Stomach (tissue), 19 donors: ENCODE measurements at places on chromosomes 12 and 14. TPM values are rescaled to one million over a fixed set of nuclear protein-coding genes. Genes with fewer than 3 reads are reported as not detected.

The WBP11 gene
- total RNA-seq: 65.9 TPM

DNA sequence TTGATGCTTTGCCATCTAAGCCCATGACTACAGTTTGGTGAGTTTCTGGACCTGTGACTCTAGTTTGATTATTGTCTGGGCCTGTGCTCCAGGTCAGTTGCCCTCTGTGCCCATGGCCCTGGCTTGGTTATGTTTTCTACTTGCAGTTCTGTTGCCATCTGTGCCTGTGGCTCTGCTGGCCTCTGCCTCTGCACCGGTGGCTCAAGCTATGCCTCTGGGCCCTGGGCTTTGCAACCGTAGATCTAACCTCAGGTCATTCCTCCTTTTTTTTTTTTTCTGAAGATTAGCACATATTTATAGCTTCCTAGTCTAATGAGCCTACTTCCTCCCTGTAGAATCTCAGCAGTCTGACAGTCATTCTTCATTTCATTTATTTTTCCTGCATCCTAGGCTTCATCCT is 161.2 kb downstream of the CCDC91 start:
- DNase-seq: no peak

DNA sequence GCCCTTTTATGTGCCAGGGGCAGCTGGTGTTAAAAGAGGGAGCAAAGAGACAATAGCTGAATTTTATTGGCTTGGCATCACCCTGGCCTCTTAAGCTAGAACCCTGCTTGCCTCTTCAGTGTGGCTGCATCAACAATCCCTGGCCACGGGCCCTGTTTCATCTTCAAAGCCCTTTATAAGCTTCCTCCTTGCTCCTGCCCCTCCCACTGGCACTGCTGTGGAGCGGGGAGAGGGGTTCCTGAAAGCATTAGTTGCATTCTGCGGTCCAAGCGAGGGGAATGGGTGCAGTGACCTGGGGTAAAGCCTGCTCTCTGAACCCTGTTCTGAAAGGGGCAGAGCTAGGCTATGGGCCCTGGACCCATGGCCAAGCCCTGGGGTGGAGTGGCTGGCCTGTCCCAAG is 220 bp upstream of the KRT83 start:
- DNase-seq: no peak

GRCh38 chr14:36988989-36989388 is 183.4 kb downstream of the SLC25A21 start:
- DNase-seq: no peak

- DNase-seq: no peak
These were observed 386.3 kb upstream of the TBX3 start for GRCh38 chr12:115070313-115070712.

- no peak for DNase-seq
These were observed 144.7 kb upstream of the TMCC3 start for GRCh38 chr12:94795044-94795443.

DNA sequence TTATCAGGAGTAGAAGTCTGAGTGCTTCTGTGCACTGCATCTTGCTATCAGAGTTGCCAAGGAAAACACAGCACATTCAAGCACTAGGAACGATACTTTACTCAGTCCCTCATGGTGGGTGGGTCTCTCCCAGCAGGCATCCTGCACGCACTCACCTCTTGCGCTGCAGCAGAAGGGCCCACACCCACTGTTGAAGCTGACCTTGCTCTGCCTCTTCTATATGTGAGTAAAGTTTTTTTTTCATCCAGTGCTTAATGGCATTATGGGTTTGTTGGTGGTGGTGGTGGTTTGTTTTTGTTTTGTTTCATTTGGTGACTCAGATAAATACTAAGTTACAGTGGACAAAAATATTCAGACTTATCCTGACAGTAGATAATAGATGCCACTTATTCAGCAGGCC is 348.5 kb downstream of the EGLN3 start:
- DNase-seq: no peak

DNA sequence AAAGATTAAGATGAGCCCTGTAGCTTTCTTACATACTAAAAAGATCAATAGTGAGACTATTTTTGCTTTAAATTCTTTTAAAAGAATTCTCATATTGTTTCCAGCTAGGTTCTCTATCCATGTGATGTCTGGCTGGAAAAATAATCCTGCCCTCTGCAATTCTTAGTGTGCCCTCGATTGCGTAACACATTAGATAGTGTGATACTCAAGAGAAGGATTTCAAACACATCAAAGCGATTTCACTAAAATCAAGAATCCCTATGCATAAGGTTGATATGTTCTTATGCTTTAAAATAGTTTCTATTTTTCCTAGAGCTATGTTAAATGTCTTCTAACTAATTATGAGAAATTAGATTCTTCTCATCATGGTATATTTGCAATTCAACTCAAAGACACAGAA is 127.3 kb upstream of the PLEKHA5 start:
- no peak for DNase-seq

- no peak for DNase-seq
These were observed 3.5 kb downstream of the FBXO34 start for GRCh38 chr14:55274751-55275150.

GRCh38 chr14:23380976-23381375 is 4.1 kb downstream of the CMTM5 start:
- no peak for DNase-seq

The DAO gene
- total RNA-seq: not detected

DNA sequence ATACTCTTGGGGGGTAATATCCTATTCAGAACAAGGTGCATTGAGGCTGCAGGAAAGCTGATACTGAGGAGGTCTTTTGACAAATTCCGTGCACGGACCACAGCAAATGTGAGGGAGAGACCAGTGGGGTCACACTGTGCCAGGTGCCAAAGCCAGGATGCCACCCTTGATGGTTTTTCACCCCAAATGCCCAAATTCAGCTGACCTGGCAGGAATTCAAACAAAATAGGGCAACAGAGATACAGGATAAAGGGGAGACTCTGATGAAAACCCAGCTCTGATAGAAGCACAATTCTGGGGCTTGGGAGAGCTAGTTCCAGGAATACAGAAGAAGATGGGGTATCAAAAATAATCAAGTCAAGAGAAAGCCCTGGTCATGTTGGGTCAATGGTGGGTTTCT is 55.3 kb downstream of the SLC8A3 start:
- DNase-seq: no peak

- no peak for DNase-seq
These were observed 2.2 kb downstream of the RIN3 start for GRCh38 chr14:92515546-92516343.

DNA sequence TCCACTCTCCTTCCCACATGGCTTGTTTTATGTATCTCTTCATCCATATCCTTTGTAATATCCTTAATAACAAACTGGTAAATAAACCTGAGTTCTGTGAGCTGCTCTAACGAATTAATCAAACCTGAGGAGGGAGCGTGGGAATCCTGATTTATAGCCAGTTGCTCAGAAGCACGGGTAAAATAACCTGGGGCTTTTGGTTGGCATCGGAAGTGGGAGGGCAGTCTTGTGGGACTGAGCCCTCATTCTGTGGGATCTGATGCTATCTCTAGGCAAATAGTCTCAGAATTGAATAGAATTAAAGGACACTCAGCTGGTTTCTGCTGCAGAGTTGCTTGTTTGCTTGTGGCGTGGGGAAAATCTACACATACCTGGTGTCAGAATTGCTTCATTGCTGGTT is 17.5 kb upstream of the LDHB start:
- no peak for DNase-seq

The CCDC177 gene
- not detected for total RNA-seq
